ENCODE measurements at places on chromosomes 11 and 22.
A peak's percentile ranks its signal among the peaks of the same experiment; 100 is the strongest.

DNA sequence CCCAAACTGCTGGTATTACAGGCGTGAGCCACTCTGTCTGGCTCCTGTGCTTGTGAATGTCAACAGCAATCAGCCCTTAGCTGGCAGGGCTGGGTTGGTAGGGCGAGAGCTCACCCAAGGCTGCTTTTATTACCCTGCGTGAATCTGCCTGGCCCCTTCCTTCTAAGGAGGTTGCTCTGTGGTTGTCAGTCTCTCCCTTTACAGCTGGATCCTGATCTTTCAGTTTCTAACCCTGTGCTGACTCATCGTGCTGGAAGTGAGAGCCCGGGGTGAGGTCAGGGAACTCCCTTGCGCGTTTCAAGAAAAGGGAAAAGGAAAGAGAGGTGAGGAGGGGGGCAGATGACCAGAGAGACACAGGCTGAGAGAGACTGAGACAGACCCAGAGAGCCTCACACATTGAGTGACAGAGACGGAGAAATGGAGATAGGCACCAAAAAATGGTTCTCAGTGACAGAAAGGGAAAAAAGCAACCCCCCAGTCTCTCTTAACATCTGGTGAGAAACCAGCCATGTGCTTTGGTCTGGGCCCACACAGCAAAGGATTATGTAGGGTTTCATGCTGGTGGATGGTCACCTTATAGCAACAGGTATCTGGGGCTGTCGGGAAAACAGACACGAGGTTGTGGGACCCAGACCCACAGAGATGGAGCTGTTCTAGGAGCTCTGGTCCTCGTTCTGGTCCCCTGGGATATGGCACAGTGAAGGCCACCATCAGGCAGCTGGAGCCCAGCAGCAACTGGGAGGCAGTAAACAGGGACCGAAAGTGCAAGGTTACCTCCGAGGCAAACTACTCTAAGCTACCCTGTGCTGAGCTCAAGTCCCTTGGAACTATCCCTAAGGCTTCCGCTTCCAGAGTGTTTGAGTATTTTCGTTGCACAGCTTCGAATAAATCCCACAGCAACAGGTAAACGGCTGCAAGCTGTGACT, 2.5 kb downstream of the TCN2 start:
- DNase-seq: peak; percentile 58

DNA sequence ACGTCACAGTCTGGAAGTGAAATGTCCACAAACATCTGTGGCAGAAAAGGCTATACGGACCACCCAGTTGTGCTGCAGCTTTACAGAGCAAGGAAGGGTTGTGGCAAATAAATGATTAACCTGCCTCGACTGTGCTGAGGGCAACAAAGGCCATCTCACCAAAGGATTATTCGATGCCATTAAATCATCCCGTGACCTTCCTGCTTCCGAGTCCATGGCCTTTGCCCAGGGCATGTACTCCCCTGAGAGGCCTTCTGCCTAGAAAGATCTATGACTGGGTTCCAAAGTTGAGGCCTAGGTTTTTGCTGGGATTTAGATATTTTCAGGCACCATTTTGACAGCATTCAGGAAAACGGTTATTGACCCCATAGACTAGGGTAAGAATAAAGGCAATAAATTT, 9.2 kb downstream of the CDPF1 start:
- DNase-seq: no peak

DNA sequence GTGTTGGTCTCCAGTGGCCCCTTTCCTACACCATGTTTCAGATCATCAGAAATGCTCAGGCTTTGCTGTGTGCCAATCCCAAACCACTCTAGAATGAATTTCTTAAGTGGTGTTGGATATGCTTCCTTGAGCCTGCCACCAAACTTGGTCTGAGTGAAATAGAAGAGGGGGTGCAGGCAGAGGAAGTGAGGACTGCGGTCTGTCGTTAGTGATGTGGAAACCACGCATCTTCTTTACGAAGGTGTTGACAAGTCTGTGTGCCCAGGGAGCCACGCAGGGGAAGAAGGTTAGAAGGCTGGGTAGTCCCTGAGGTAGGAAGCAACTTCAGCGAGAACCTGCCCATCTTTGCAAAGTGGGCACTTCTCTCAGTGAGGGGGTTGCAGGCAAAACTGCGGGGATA, 187.4 kb upstream of the NAV2 start:
- no peak for DNase-seq

DNA sequence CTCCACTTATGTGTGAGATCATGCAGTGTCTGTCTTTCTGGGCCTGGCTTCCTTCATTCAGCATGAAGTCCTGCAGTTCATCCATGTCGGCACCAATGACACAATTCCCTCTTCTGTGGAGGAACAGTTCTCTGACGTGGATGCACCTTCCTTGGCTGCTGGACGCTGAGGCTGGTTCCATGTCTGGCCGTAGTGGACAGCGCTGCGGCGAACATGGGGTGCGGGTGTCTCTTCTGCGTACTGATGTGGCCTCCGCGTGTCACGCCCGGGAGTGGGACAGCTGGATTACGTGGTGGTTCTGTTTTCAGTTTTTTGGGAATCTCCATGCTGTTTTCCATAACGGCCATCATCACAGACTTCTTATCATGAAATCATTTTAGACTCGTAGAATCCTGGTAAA, 16.9 kb upstream of the MUC2 start:
- DNase-seq: no peak

GRCh38 chr11:106421676-106422292, 344.3 kb downstream of the AASDHPPT start:
- no peak for DNase-seq

DNA sequence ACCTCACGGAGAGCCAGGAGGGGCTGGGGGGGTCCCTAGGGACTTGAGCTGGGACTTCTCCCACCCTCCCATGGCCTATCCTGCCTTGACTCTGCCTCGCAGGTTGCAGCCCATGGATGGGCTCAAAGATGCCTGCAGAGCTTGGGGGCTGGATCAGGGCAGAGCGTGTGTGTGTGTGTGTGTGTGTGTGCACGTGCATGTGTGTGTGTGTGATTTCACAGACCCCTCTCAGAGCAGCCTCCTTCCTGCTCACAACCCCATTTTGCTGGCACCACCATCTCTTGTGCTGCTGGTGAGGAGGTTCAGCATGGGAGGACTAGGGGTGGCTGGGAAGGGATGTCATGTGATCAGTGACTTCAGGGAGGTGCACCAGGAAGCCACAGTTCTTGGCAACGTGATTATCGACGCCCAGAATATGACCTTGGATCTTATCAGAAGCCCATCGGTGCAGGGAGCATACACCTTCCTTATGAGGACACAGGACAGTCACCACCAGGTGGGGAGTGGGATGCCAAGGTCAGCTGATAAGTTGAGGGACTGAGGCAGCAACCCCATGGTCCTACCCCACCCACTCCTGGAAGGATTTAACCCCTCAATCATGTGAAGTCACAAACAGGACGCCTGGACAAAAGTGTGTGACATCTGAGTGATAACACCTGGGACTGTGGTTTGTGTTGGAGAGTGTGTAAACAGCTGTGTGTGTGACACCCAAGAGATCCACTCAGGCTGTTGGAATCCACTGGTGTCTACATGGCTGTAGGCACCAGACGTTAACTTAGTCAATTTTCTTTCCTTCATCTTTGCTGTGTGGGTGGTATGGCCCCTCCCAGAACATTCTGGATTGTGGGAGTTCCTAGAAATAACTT, 1.8 kb upstream of the NAALADL1 start:
- DNase-seq: no peak

DNA sequence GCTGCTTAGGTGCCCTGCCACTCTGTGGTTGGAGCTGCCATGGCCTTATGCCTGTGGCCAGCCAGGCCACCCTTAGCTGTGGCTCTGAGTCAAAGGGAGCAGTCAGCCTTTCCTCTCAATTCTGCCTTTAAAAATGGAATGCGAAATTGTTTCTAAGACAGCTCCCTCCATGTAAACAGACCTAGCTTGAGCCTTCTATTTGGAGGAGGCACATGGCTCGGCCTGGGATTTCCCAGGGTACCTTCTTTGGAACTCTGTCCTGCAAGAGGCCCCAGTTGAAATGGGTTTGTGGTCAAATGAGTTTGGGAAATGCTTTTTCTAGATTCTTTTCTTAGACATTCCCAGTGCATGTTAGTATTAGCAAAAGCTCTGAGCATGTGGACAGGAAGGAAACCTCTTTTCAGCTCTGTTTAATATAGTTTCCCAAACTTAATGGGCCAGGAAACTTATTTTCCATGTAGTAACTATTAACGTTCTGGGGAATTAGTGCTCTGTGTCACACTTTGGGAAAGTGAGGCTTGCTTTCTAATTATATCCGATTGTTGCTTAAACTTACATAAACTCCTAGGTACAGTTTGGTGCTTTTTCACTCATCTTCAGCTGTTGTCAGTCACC, 7.8 kb downstream of the PHOX2A start:
- no peak for DNase-seq

DNA sequence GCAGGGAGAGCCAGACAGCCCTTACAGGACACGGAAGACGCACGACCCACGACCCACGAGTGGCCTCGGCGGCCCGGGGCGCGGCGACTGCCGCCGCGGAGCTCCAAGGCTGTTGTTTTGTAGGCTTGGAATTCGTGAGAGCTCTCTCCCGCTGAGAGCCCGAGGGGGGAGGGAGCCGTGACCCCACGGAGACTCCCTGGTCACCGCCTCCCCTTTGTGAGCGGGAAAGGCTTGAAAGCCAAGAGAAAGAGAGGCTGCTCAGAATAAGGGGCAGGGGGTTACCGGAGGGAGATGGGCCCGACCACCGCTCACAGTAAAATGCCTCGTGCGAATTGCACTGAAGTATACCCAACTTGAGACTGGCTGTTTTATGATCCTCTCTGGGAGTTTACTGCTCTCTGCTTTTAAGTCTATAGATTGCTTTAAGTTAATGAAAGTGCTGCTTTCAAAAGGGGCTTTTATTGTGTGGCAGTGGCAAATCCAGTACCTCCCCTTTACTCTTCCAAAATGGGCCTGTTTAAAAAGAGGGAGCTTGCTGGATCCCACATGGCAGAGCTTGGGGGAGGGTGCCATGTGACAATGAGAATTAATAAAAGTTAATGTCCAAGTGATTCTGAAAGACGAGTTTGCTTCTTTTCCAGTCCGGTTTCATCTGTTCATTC, 2.9 kb downstream of the PKNOX2 start:
- DNase-seq: no peak

DNA sequence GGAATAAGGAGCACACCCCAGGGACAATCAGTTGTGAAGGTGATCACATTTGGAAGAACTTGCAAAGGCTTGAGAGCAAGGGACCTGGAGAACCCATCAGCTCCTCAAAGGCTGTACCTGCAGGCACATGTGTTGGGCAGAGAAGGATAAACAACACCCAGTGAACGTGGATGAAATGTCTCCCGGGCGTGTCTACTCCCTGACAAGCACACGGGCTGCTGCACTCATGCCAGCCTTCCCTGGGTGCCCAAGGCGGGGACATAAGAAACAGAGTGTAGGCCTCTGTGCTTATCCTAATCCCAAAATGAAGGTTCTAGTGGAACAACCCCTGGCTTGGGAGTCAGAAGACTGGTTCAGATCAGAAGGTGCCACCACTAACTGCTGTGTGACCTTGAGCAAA, 46.7 kb downstream of the DSCAML1 start:
- no peak for DNase-seq

DNA sequence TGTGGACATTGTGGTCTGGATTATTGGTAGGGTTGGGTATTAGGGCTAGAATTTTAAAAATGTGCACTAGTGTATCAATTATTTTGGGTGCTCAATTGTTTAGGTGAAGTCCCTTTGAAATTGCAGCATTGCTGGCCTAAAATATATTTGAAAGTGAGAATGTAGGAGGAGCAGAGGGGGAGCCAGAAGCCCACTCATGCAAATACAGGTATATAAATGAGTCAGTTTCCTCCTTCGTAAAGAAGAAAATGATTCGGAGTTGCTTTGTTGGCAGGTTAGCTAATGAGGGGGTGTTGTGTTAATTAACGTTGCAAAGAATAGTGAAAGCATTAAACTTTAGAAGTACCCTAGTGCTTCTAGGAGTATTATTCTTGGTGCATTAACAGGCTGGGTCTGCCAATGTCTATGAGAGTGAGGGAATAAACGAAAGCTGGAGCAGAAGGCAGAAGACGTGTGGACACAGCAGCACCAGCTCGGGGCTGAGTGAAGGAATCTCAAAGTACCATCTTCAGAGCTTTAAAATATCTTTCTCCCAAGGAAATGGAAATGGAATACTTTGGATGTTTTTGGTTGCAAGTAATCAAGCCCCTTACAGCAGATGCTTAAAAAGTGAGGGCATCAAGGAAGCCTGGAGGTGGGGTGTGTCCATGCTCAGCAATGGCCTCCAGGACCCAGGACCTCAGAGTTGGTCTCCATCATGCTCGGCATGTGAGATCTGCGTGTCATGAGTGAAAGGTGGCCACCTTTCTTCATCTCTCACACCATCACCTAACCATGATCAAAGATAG, 522.9 kb downstream of the NTM start:
- no peak for DNase-seq

DNA sequence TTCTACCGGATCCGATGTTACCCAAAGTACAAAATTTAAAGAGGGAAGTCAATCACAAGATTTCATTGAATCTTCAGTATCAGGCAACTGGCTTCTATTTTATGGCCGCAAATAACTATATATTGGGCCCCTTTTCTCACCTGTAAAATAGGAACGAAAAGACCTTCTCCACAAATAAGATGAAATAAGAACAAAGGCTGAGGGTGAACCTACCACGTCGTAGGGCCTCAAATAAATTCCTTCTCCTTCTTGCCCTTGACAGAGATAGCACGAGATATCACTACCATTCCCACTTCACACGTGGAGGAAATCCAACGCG, 794 bp upstream of the EMSY start:
- DNase-seq: no peak

DNA sequence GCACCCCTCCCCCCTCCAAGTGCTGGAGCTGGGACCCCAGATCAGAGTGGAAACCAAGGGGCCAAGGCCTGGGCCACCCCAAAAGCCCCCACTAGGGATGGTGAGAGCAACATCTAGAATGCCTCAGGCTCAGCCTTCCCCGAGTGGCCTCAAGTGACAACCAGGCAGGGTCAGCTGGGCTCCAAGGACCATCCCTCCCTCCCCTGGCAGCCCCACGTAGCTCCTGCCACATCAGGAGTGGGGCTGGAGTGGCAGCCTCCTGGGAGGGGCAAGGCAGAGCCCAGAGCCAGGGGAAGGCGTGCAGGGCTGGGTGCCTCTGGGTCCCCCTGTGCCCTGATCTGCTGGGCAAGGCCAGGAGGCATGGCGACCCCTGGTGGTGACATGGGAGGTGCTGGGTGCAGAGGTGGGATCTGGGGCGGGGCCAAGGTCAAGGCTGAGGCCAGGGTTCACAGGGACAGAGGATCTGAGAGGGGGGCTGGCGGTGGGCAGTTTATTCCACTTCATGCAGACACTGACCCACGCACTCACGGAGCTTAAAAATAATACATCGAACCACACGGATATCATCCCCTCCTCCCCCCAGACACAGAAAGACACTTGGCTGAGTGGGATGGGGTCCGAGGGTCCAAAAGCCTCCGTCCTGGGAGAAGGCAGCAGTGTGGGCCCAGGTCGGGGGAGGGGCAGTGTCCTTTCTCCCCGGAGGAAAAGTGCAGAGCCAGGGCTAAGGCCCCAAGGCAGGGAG, 15.8 kb upstream of the EHD1 start:
- DNase-seq: peak; percentile 85

DNA sequence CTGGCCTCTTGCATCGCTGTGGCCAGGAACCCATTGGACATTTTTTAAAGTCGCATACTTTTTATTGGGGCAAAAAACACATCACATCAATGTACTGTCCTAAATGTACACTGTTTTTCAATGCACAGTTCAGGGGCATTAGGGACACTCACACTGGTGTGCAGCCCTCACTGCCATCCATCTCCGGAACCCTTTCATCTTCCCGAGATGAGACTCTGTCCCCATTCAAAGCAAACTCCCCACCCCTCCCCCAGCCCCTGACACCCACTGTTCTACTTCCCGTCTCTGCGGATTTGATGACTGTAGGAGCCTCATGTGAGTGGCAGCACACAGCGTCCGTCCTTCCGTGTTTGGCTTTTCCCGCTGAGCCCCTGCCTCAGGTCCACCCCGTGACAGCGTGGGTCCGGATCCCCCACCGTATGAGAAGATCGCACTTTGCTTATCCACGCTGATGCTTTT, 41.8 kb upstream of the TH start:
- DNase-seq: peak; percentile 19
